ENCODE measurements at places on chromosomes 1 and 21.

- DNase-seq, result peak; percentile 76
Observed at GRCh38 chr1:186511761-186512637, 51.1 kb upstream of the PDC start.

GRCh38 chr21:45957981-45958600 lies 23.5 kb upstream of the COL6A1 start:
- no peak for DNase-seq

- peak; percentile 12 for DNase-seq
Observed at GRCh38 chr21:36065497-36066036, 4.3 kb upstream of the CBR1 start.

DNA sequence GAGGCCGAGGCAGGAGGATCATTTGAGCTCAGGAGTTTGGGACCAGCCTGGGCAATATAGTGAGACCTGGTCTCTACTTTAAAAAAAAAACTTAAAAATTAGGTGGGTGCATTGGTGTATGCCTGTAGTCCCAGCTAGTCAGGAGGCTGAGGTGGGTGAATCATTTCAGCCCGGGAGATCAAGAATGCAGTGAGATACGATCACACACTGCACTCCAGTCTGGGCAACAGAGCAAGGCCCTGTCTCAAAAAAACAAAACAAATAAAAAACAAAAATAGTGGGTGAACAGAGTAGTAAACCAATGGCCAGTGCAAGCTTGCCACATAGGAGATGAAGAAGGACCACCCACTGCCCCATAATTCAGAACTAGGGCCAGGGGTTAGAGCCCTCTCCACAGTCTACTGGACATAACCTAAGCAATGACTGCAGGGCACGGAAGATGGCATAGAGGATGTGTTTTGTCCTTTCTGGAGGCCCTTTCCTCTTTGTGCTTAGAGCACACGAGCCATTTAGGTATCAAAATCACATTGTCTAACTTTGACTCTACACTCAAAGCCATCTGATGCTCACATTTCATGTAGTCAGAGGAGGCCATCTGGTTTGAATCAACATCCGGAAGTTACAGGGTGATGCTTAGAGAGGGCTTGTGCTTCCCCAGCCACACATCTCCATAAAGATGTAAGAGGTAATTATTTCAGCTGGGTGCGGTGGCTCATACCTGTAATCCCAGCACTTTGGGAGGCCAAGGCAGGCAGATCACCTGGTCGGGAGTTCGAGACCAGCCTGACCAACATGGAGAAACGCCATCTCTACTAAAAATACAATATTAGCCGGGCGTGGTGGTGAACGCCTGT lies 12.6 kb downstream of the CD2 start:
- DNase-seq, result no peak

DNA sequence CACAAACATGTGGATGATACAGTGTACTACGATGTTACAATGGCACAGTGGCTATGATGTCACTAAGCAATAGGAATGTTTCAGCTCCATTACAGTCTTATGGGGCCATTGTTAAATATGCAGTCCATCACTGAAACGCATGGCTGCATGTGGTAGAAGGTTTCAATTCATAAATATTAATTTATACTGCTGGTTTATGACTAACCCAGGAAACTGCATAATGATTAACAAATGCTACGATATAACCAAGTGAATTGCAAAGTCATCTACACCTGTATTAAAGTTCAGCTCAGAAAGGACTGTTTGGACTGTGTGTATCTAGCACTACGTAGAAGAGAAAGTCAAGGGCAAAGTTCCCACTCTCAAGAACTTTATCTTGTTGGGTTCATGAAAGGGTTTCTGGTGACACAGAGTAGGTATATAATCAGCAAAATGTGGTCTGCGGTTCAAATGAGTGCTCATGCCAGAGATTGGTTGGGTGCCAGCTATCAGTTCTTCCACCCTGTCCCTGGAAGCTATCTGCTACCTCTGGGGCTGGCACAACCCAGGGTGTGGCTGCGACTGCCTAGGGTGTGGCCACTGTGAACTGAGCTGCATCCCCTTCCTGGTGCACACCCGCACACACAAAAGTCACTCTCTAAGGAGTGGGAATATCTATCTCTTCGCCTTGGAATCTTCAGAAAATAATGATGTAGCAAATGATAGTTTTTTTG lies 14.8 kb downstream of the MGST3 start:
- DNase-seq, result peak; percentile 12

GRCh38 chr1:45187725-45188124 lies 18.7 kb downstream of the ZSWIM5 start:
- no peak for DNase-seq

- DNase-seq, result no peak
Observed at GRCh38 chr1:165580931-165581871, 37.4 kb downstream of the LRRC52 start.

DNA sequence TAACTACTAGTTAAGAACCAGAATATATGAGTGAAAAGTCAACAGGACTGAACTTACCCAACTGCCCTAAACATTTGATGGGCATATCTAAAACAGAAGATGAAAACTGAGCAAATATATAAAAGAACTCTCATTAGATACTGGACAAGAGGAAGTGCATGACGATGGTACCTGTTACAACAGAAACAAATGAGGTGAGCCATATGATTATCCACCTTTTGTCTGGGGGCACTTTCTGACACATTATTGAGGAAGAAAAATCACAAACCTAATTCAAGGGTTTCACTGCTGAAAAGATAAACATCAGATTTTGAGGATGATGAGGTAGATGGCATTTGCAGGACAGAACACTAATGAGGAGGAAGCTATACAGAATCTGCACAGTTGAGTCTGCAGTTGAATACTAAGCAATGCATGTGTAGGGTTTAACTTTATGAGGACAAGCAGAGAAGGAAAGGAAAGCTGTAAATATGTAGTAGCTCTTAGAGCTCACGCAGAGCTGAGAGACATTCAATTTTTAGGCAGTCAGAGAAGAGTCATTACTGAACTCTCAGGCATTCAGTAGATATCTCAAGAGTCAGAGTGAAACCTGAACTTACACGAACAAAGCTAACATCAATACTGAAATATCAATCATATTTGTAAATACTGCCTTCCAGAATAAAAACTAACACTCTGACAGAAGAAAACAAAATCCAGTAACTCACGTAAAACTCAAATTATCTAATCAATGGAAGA lies 262.1 kb downstream of the AKT3 start:
- peak; percentile 81 for DNase-seq

GRCh38 chr21:23986214-23986613 lies 1621.1 kb downstream of the MRPL39 start:
- DNase-seq, result no peak

- DNase-seq, result no peak
Observed at GRCh38 chr1:55309786-55310504, 94.8 kb upstream of the USP24 start.

- DNase-seq, result no peak
Observed at GRCh38 chr1:228405200-228405978, 1.2 kb downstream of the TRIM11 start.

- no peak for DNase-seq
Observed at GRCh38 chr1:221735999-221736398, 5.9 kb downstream of the DUSP10 start.

- DNase-seq, result peak; percentile 42
Observed at GRCh38 chr1:48203287-48203900, 19.1 kb upstream of the SLC5A9 start.

- DNase-seq, result no peak
Observed at GRCh38 chr1:5311634-5312292, 657.4 kb downstream of the AJAP1 start.

DNA sequence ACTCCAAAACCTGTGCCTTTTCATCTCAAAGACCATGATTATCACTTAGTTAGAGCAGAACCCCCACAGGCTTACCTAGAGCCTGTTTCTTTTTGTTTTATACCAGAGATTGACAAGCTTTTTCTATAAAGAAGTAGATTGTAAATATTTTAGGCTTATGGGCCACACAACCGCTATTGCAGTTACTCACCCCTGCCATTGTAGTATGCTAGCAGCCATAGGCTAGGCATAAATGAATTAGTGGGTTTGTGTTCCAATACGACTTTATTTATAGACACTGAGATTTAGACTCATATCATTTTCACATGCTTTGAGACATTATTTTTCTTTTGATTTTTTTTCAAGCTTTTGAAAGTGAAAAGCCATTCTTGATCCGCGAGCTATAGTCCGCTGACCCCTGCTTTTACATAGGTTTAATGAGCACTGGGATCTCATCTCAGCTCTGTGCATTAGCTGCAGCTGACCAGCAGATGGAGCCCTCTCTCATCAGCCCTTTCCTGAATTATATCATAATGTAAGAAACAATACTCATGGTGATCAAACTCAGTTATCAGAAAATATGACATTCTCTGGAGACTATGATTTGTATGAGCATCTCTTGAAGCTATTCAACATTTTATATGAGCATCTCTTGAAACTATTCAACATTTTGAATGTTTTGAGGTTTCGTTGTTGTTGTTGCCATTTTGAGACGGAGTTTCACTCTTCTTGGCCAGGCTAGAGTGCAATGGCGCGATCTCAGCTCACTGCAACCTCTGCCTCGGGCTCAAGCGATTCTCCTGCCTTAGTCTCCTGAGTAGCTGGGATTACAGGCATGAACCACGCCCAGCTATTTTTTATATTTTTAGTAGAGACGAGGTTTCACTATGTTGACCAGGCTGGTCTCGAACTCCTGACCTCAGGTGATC lies 111.9 kb upstream of the L1TD1 start:
- DNase-seq, result peak; percentile 46

DNA sequence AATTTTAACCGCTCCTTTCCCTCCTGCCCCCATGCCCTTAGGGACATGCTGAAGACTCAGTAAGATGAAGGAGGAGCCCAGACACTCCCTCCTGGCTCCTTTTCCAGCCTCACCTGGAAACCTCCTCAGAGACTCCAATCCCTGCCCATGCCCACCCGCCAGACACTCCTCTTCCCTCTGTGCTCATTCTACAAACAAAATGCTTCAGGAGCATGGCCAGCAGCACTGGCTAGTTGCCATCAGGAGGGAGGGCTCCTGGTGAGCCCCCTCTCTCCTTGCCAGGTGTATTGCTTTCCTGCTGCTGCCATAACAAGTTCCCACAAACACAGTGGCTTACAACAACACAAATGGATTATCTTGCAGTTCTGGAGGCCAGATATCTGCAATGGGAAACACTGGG lies 126.1 kb downstream of the PSMG1 start:
- DNase-seq, result no peak

GRCh38 chr1:213714645-213715044 lies 273.1 kb upstream of the PROX1 start:
- DNase-seq, result no peak

- no peak for DNase-seq
Observed at GRCh38 chr1:41580021-41580420, 95.5 kb upstream of the EDN2 start.

- DNase-seq, result no peak
Observed at GRCh38 chr1:27713139-27713725, 12.5 kb upstream of the FAM76A start.

DNA sequence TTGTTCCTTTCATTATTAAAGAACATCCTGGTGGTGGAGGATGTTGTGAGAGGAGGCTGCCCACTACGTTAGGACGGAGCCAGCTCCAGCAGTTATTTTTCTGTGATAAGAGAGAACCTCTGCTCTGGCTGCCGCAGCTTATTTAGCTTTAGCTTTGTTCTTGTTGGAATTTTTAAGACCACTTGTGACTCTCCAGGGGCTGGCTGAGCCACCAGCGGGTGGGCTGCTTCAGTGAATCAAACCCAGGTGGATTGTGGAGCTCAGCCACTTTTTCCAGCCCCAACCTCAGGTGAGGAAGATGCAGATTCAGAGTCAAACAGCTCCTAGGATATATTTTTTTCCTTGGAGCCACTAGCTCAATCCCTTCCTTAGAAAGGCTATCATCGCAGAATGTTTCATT lies 83.1 kb upstream of the CTTNBP2NL start:
- DNase-seq, result no peak

- DNase-seq, result no peak
Observed at GRCh38 chr1:94993931-94994645, 67.2 kb upstream of the CNN3 start.

DNA sequence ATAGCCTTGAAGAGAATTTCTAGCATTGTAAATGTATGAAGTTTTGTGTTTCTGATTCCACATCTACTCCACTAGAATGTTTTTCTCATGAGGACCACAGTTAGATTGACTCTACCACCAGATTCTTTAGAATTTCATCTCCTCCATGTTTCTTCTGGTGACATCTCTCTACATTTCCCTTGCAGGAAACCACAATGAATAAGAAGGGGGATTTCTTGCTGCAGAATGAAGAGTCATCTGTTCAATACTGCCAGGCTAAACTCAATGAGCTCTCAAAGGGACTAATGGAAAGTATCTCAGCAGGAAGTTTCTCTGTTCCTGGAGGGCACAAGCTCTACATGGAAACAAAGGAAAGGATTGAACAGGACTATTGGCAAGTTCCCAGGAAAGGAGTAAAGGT lies 18.6 kb downstream of the GBP6 start:
- no peak for DNase-seq

GRCh38 chr1:231970684-231971083 lies 344.1 kb downstream of the DISC1 start:
- peak; percentile 5 for DNase-seq

- DNase-seq, result peak; percentile 65
Observed at GRCh38 chr1:212958175-212958574, 7.8 kb downstream of the VASH2 start.

GRCh38 chr1:75970631-75971030 lies 38.4 kb upstream of the ASB17 start:
- DNase-seq, result no peak

GRCh38 chr1:1808206-1808605 lies 29.9 kb upstream of the NADK start:
- no peak for DNase-seq
